ENCODE measurements at places on chromosomes 7 and 10.

DNA sequence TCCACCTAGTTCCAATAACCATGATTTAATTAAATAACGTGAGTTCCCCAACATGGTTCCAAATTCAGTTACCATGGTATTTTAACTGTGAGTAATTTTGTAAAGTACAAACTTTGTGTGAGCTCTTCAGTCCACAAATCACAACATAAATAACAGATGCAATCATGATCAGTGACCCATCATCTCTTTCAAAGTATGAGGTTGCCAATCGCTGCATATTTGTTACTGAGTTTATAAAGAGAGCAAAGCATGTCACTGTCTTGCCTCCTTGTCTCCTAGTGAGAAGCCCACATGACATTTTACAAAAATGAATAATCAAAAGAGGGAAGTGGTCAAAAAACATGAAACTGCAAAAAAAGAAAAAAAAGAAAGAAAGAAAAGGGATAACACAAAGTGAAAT is 69.1 kb upstream of the PDSS1 start:
- no peak for DNase-seq

GRCh38 chr7:88219781-88220747 is at the start of gene SRI:
SRI (minus strand) TSS chr7:88220038; CDS start chr7:88220026, 12 bp downstream.
- DNase-seq: peak; percentile 92

DNA sequence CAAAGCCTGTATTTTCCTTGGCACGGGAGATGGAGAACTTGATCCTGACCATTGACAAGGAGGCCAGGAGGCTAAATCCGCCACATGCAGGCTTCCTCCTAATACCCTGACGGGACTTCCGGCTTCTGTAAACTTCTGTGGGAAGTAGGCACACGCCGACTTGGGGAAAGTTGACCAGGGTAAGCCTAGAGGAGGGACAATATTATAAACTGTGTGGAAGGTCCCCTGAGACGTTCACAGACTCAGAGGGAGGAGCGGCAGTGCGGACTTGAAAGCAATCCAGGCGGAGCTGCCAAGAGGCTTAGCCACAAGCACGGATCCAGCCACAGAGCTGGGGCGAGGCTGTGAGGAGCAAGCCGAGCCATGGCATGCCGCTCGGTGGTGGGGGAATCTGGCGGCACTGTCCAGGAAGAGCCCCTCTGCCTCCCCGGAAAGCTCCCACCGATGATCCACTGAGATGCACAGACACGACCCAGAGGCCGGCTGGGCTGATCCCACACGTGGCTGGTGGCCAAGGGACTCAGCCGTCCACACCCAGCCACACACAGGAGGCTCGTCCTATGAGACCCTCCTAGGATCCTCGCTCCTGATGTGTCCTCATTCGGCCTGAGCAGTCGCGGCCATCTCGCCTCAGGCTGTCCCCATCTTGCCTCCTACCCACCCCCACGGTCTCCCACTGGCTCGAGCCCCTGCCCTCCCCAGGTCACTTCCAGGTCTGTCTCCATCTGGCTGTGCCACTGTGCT is 40.0 kb upstream of the INSIG1 start:
- DNase-seq: peak; percentile 92

DNA sequence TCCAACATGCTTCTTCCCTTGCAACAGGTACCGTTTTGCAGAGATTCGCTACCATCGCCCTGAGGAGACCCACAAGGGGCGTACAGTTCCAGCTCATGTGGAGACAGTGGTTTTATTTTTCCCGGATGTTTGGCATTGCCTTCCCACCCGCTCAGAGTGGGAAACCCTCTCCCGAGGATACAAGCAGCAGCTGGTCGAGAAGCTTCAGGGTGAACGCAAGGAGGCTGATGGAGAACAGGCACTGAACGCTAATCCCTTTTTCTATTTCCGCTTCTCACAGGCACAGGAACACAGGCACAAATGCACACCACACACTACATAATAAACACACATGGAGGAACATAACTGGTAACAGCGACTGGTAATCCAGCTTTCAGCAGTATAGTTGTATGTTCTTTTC is 35.2 kb downstream of the CCAR1 start:
- DNase-seq: no peak

GRCh38 chr10:114479307-114479706 is 75.0 kb upstream of the AFAP1L2 start:
- no peak for DNase-seq

GRCh38 chr7:66282591-66282935 is 77.4 kb downstream of the TPST1 start:
- DNase-seq: no peak

DNA sequence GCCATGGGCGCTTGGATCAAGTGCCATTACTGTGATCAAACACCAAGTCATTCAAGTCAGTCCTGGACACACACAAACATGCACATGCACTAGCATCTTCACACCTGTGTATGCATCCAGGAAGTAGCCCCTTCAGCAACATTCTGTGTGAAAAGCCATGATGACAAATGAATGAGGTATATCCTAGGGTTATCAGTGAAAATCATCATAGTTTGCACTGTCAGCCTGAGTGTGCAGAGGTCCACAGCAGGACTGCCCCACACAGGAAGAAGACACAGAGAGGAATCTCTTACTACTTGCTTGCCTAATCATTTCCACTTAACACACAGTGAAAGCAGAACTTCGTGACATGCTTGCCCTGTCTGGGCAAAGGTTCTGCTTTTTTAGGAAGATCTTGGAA is 184.0 kb upstream of the ADO start:
- no peak for DNase-seq

- no peak for DNase-seq
These were observed 819 bp downstream of the TMED4 start for GRCh38 chr7:44580945-44581878.

DNA sequence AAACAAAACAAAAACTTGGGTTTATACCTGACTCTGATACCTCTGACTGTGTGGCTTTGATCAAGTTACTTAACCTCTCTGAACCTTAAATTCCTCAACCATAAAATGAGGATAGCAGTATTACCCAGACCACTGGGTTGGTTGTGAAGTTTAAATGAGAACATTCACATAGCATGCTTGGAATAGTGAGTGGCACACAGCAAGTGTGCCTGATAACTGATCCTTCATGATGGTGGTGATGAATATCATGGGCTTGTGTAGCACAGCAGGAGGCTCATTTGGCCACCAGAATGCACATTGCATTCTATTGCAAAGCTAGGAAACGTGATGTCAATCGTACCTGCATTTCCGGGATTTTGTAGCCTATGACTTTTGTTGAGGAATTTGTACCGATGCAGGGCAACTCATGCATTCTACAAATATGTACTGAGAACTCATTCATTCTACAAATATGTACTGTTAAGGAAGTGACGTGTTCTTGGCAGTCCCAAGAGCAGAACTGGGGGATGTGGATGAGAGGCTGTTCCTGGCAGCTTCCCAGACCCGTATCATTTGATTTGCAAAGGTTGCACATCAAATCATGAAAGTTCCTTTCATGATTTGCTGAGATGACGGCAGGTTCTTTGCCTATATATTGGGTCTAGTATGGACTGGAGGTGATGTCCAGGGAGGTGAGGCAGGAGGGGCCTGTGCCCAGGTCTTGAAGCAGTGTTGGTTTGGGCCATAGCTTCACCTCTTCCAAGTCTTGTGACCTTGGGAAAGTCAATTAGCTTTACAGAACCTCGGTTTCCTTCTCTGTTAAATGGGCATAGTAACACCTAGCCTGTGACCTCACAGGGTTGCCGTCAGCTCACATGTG is 94.6 kb upstream of the SMNDC1 start:
- no peak for DNase-seq

DNA sequence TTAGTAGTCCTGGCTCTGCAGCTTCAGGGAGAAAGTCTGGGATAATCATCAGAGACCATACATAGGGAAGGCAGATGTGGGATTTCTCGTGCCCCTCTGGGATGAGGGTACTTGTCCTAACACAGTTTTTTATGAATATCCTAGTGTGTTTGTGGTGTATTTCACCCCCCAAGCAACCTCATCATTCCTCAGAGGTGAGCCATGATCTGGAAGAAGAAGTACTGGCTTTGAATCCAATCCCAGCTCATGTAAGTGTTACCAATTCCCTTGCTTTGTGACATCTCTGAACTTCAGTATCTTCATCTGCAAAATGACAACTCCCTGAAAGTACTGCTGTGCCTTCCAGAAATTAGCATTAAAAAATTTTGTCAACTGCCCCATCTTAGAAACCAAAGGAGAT is 347.5 kb upstream of the ZMIZ1 start:
- DNase-seq: no peak
